ENCODE measurements at places on chromosomes 5 and 9.
A peak's percentile ranks its signal among the peaks of the same experiment; 100 is the strongest.

DNA sequence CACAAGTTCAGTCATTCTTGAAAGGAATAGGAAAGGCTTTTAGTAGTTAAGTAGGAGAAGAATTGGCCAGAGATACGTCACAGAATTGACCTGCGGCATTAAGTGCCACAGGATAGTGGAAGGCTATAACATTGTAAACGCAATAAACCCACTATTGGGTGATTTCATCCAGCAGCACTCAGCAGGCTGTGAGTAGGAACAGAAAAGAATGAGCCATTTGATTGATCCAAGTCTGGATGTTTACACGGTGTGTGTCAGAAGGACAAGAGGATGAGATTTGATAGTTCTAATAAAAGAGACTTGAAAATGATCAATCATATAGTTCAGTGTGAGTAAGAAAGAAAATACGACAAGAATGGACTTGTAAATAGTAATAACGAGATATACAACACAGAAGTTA, 110.0 kb upstream of the MTAP start:
- DNase-seq = no peak

DNA sequence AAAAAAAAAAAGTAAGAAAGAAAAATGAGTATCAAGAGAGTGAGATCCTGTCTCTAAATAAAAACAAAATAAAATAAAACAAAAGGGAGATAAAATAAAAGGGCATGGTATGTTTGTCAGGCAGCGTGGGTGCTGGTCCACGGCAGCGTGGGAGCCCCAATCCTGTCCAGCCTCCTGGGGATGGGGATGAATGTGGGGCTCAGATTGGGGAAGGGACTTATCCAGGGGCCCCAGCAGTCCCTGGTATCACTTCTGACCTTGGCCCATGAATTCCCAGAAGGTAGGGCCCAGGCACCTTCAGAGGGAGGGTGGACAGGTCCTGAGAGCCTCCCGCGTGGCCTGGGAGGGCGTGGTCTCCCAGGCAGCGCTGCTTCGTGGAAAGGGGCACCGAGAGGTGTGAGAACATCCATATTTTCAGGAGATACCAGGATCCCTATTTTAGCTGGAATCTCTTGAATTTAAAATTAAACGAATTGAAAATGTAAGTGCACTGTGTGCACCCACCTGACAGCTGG, 71.2 kb downstream of the ZNF354C start:
- no peak for DNase-seq

- no peak for DNase-seq
Observed at GRCh38 chr5:111685969-111686368, 71.0 kb downstream of the NREP start.

- no peak for DNase-seq
Observed at GRCh38 chr5:61809651-61810050, 477.6 kb downstream of the ZSWIM6 start.

DNA sequence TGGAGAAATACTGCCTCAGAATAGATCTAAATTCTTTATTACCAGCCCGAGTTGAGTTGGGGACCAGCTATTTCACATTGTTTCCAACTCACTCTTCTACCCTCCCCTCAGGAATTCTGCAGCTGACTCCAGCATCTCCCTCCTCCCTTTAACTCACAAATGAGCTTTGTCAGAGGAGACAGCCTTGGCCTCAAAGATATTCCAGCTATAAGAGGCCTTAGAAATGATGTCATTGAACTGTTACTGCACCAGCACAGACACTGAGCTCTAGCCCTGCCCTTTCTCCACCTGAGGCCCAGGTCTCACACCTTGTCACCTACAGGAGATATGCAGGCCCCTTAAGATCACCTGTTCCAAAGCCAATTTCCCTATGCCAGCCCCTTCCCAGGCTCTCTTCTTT, 78.4 kb upstream of the ATP10B start:
- no peak for DNase-seq

GRCh38 chr5:174831031-174831660, 106.8 kb downstream of the MSX2 start:
- DNase-seq = no peak

GRCh38 chr5:142684508-142685041, 1.3 kb downstream of the FGF1 start:
- peak; percentile 26 for DNase-seq
